ENCODE measurements at places on chromosomes 5 and 9. TPM values are rescaled to one million over a fixed set of nuclear protein-coding genes. Genes with fewer than 3 reads are reported as not detected.

- DNase-seq: no peak
Measured at GRCh38 chr5:163913548-163913947, 408.1 kb downstream of the MAT2B start.

DNA sequence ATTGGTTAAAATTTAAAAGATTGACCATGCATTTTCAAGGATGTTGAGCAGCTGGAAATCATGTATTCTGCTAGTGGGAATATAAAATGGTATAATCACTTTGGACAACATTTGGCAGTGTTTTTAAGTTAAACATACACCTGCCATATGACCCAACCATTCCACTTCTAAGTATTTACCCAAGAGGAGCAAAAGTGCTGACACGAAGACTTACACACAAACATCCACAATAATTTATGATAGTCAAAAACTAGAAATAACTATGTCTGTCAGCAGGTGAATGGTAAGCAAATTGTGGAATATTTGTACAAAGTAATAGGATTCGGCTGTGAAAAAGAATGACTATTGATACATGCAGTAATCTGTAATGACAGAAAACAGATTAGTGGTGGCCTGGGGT, 30.7 kb upstream of the SRP19 start:
- no peak for DNase-seq

- DNase-seq: no peak
Measured at GRCh38 chr9:75847085-75847484, 43.4 kb upstream of the PCSK5 start.

HSPB3 gene
- 492 TPM for total RNA-seq
